ENCODE measurements at places on chromosomes 4 and X.

- DNase-seq, result no peak
These were observed 28.3 kb upstream of the CLDN24 start for GRCh38 chr4:183350317-183351071.

DNA sequence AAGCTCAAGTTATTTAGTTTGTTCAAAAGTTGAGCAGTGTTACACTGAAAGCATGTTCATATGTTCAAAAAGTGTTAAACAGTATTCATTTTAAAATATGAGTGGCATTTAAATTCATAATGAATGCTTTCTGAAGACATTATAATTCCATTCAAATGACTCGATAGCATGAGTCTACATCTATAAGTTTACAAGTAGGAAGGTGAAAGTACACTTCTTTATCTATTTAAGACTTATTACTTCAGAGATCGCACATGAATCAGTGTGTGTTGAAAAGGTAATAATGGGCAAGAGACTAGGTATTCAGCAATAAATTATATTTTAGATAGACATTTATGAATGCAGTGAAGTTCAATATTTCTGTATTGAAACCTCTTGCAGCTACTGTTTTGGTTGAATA is 456.1 kb downstream of the GRXCR1 start:
- DNase-seq, result no peak

DNA sequence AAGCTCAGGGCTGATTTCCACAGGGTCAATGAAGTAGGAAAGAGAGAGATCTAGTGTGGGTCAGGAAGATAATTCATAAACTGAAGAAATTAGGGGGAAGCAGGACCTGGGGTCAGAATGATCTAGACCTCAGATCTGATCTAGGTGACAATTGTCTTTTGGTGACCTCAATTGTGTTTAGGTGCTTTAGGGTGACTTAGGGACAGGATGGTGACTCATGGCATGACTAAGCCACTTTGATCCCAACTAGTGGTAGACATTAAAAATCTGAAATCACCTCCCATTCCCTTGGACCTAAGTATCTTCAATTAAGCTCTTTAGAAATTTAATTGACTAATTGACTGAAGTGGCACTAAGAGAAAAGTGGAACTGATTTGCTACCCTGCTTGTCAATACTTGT is 36.7 kb upstream of the GRXCR1 start:
- DNase-seq, result no peak

- peak; percentile 35 for DNase-seq
These were observed 276.5 kb downstream of the PPP4R3C start for GRCh38 chrX:27186671-27187070.

- DNase-seq, result no peak
These were observed 3.6 kb downstream of the PLXNB3 start for GRCh38 chrX:153767674-153768055.

GRCh38 chrX:39149761-39150160 is 348.5 kb downstream of the MID1IP1 start:
- DNase-seq, result peak; percentile 81

DNA sequence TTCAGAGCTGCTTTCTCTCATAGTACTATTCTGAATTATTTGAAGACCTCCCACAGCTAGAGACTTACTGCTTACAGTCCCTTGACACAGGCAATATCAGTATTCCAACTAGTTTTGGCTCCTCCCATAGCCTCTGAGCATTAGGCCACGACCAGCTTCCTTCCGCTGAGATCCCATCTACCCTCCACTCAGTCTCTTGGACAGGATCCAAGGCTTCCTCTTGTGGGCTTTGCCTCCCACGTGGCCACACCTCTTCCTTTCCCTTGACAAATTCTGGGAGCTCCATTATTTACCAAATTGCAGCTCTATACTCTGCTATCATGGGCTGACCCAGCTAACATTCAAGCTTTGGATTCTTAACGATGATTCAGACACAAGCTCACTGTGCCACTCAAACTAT is 470.4 kb upstream of the GALNT7 start:
- no peak for DNase-seq

- DNase-seq, result no peak
These were observed 408.2 kb upstream of the PITX2 start for GRCh38 chr4:111031001-111031579.

DNA sequence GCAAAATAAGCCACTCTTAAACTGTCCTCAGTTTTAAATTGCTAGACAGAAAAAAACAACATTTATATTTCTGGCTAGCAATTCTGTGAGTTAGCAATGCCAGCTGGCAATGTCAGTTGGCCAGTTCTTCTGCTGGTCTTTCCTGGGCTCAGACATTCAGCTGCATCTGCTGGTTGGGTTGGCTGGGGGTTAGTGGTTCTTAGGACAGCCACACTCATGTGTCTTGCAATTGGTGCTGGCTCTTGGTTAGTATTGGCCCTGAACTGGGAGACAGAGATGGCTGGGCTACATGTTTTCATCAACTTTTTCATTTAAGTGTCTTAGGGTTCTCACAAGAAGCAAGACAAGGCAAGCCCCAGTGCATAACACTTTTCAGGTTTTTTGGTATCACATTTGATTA is 48.0 kb upstream of the PDLIM5 start:
- no peak for DNase-seq

GRCh38 chr4:122700178-122700725 is 32.3 kb upstream of the BBS12 start:
- no peak for DNase-seq

GRCh38 chr4:138602664-138603063 is 360.5 kb upstream of the SLC7A11 start:
- no peak for DNase-seq

DNA sequence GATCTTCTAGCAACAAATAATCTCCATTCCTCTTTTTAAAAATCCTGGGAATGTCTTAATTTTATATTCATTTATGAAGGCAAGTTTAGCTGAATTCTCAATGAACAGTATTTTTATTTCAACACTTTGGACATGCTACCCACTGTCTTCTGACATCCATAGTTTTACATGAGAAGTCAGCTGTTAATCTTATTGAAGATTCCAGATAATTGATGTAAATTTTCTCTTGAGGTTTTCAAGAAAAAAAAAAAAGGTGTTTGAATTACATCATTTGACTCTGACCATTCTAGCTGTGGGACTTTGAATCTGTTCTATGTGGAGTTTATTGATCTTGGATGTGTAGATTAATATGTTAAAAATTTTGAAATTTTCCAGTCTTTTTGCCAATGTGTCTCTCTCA is 28.0 kb downstream of the PDHA2 start:
- no peak for DNase-seq

GRCh38 chr4:147590249-147590920 is 26.8 kb upstream of the TMEM184C start:
- DNase-seq, result peak; percentile 52

GRCh38 chr4:10565166-10565780 is 108.0 kb upstream of the ZNF518B start:
- no peak for DNase-seq

GRCh38 chr4:150126864-150127203 is 48.6 kb downstream of the DCLK2 start:
- no peak for DNase-seq

DNA sequence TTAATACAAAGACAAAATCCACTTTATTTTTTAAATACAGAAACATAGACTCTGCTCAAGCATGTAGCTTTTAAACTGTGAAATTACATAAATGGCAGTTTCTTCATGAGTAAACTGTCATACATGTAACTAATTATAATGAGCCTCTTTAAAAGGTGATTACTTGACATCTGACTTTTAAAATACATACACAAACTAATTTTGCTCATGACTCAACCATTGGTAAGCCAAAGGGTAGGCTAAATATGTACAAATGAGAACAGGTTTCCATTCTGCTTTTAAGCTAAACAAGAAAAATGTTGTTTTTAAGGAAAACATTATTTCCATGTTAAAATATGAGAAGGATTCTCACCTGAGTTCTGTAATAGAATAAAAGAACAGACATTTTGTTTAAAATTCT is 27.9 kb downstream of the CAMK2D start:
- no peak for DNase-seq

DNA sequence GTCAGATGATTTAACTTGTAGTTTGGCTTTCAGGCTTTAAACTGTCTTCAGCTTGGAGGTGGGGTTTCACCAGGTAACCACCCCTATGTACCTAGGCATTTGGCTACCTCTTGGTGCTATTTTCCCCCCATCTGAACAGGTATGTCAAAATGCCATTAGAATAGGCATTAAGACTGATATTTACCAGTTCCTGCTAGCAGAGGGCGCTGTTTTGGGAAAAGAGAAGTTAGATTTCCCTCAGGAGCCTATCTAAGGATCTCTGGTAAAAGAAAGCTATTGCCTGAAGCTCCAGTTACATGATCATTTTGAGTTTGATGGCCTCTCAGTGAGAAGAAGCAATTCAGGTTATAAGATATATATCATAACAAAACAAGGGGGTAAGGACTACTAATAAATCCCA is 879.1 kb downstream of the SH3BGRL start:
- no peak for DNase-seq

GRCh38 chr4:158203929-158204328 is 6.4 kb upstream of the TMEM144 start:
- DNase-seq, result no peak

- no peak for DNase-seq
These were observed 28.3 kb downstream of the SEPTIN11 start for GRCh38 chr4:76977736-76978350.

- DNase-seq, result no peak
These were observed 12.7 kb upstream of the RHOXF2B start for GRCh38 chrX:120090208-120090607.

GRCh38 chrX:3518870-3519269 is 172.4 kb upstream of the MXRA5 start:
- no peak for DNase-seq

All from RPMI8226 (cell line).